ENCODE measurements at places on chromosomes 3 and 15. TPM values are rescaled to one million over a fixed set of nuclear protein-coding genes. Genes with fewer than 3 reads are reported as not detected.

- no peaks in the 10 kb centered on the region for H3K27me3 ChIP-seq
- H3K4me1 ChIP-seq, result peaks cover 9% of the 10 kb centered on the region
- no peaks in the 10 kb centered on the region for H3K36me3 ChIP-seq
- peak; percentile 62 for DNase-seq
Observed at GRCh38 chr3:151347432-151347831, 18.1 kb upstream of the P2RY13 start.

Gene KBTBD13
- not detected for total RNA-seq

Gene GOLGA6A
- total RNA-seq, result not detected

DNA sequence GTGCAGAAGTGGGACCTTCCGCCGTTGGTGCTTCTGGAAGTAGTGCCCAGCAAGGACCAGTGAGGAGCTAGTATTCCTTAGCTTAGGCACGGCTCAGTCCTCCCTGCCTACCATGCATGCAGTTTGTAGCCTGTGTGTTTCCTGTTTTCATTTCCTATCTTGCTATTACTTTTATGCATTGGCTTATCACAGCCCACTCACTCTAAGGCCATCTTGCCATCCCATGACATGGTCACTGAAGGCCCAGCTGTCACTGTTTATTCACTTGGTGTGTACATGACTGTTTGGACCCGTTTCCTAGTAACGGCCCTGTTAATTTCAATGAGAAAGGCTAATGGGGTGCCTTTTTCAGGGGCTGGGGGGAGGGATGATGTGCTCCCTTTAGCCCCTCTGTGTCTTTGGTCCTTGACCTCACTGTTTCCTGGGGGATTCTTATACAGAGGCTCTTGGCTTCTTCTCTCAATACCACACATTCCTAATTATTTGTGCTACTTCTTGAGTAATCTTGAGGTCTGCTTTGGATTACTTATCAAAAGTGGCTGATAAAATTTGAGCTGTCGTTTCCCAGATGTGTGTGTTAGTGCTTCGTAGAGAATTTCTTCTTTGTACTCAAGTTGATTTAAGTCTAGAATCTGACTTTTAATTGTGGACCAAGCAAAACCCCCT lies 24.5 kb upstream of the TRAK1 start:
- H3K4me3 ChIP-seq, result no peak overlapping the region
- H3K27ac ChIP-seq, result peak overlapping the region; percentile 83
- no peak for DNase-seq
- peaks cover 78% of the 10 kb centered on the region for H3K4me1 ChIP-seq
- no peaks in the 10 kb centered on the region for H3K36me3 ChIP-seq

DNA sequence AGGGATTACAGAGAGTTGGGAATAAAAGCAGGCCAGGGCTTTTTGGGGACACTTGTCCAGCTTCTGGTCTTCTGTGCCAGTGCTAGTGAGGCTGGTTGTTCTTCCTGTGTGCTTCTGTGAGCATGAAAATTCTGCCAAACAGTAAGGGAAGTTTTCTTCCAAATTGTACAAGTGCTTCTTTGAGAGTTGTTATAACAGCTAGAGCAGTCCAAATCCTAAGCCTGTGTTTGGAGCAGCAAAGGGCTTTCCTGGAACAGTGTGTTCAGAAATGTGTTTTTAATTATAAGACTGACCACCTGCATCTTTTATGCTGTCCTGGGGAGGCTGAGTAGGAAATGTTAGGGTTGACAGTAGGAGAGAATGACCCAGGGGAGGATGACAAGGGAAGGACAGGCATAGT lies 223.0 kb upstream of the P2RY1 start:
- no peaks in the 10 kb centered on the region for H3K27me3 ChIP-seq
- H3K27ac ChIP-seq, result no peak overlapping the region
- no peaks in the 10 kb centered on the region for H3K36me3 ChIP-seq
- no peak overlapping the region for H3K4me3 ChIP-seq
- no peak for DNase-seq

Gene CHRM5
- not detected for total RNA-seq
